ENCODE measurements at places on chromosomes 11 and 22.
A peak's percentile ranks its signal among the peaks of the same experiment; 100 is the strongest.

DNA sequence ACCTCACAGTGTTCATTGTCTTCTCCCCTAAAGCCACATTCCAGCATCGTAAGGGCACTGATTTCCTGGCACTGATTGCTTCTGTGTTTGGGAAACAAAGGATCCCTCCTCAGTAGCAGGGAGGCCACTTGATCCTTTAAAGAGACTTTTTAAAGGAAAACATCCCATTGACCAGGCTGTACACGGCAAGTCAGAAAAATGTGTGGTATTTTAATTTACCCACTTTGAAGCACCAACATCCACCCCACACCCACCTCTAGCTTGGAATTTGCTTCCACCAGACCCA is 364.9 kb downstream of the SHANK2 start:
- no peak for DNase-seq

- no peak for DNase-seq
Observed at GRCh38 chr22:36822581-36822980, 5.7 kb upstream of the PVALB start.

DNA sequence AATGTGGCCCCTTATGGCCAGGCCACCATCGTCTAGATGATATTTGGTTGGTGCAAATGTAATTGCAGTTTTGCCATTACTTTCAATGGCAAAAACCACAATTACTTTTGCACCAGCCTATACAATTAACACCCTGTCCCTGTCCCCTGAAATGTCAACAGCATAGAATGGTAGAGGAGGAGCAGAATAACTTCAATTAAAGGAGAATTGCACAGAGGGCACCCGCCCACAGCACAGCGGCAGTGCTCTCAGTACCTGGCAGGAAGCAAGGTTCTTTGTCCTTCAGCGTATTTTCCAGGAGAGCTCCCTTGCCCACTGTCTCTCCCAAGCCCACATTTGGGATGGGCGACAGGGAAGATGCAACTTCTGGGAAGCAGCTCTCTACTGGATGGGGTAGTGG is 115.3 kb downstream of the TRIM29 start:
- DNase-seq: no peak

DNA sequence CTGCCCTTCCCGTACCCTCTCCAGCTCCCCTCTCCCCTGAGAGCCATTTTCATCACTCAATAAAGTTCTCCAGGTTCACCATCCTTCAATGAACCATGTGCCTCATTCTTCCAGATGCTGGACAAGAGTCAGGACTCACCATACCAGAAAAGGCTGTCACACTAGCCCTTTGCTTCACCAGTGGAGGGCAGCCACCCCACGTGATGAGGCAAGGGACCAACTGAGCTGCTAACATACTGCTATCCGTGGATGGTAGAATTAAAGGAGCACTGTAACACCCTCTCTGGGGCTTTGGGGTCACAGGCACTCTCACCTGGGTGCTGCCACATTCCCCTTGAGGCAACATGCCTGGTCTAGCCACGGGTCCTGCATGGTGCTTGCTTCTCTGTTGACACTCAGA is 13.1 kb upstream of the OR5I1 start:
- DNase-seq: no peak

DNA sequence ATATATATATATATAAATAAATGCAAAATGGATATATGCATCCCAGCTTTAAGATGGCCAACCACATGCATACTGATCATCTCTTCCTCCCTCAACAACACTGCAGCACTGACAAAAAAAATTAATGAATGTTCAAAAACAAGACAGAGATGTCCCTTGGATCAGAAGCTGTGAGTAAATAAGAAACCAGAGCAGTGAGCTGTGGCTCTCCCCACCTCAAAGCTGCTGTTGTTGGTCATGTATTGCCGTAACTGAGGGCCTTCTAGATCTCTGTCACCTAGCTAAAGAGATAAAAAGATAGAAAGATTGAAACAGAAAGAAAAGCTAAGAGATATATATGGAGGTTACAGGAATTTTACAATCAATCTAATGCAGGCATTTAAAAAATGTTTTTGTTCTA is 15.5 kb upstream of the TMEM135 start:
- no peak for DNase-seq

DNA sequence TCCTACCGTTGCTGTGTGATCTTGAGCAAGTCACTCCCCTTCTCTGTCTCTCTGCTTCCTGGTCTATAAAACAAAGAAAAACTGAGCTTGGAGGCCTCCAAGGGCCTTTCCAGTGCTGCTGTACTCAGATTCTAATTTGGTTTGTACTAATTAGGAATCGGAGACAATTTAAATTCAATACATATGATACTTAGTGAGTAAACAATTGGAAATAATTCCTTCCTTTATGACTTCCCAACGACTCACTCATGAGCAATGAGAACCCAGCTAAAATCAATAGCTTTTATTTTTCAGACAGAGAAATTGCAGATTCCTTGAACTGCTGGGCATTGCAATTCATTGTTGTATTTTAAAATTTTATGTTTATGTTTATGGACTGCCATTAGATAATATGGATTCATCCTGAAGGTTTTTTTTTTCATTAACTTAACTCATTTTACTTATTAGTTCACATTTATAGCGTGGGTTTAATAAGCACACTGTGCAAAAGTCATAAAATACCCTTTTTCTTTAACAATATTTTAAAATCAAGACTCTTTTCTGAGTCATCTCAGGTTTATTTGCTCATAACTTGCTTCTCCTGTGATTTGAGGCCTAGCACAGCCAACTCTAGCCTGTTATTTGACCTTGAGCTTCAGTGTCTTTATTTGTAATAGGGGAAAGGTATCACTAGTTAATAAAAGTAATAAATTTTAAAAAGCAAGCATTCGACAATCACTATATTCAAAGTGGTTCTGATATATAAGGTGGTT is 95.8 kb downstream of the TP53I11 start:
- no peak for DNase-seq

GRCh38 chr22:48100685-48101417 is 1338.4 kb downstream of the TBC1D22A start:
- no peak for DNase-seq

DNA sequence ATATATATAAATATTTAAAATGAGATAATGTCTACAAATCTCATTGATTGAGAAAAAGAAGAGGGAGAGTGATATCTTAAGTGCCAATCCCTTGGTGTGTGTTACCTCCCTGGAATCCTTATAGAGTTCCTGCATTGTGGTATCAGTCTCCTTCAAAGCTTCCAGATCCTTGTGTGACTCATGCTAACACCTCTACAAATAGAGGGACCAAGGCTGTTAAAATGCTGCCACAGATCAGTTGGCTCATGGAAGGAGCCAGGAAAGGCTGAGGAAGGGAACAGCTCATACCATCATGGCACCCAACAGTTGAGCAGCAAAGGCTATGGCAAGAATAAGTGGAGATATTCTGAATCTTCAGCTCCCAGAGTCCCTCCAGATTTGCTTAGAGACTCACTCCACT is 163.6 kb upstream of the ISX start:
- no peak for DNase-seq

- DNase-seq: no peak
Observed at GRCh38 chr11:83922318-83922717, 636.2 kb upstream of the CCDC90B start.

- DNase-seq: no peak
Observed at GRCh38 chr11:70251659-70252321, 18.7 kb upstream of the PPFIA1 start.

DNA sequence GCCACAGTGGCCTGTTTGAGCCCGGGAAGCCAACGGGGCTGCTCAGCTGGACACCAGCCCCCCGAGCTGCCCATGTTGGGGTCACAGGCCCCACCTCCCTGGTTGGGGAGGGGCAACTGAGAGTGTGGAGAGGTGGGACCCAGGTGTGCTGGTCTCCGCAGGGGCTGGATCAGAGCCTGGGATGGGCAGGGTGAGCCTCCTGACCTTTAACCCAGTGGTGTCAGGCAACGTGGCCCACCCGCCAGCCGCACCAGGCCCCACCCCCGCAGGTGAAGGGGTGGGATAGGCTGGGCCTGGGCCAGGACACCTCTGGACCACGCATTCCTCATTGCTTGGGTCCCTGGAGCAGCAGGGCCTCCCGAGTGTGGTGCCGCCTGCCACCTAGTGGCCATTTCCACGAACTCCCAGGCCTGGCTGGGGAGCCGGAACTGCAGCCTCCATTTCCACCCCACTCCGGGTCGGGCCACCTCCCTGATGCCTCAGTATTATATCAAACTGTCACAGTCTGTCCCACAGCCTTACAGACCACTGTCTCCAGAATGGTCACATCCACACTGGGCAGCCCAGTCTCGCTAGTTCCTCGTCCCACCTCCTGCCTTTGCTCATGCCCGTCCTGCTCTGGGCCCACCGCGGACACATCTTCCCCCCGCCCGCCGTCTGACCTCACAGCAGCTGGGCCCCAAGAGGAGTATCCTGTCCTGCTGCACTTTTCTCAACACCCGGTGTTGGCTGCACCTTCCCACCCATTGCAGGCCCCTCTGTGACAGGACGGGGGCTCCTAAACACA is 13.3 kb upstream of the PPP6R3 start:
- DNase-seq: peak; percentile 24

GRCh38 chr11:9535189-9535781 is 38.2 kb upstream of the WEE1 start:
- DNase-seq: peak; percentile 1

DNA sequence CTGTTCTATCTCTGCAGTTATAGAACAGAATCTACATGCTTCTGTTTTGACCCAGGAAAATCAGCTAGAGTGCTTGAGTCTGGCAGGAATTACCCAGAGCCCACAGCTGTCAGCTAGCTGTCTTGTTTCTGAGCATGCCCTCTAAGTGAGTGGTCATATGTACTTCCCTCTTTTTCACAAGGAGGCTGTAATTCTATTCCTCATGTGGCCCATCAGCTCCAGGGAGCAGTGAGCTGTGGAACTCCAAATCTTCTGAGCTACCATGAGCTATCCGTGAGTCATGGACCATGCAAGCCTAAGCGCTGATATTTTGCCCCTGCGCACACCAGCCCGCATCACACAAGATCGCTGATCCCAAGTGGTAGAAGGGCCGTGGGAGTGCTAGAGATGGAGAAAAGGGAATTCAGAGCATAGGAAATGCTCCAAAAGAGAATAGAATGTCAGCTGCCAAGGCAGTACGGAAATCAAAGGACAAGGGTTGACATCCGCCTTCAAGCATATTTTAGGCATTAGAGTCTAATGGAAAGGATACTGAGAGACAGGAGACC is 5.4 kb downstream of the FJX1 start:
- no peak for DNase-seq

- DNase-seq: peak; percentile 24
Observed at GRCh38 chr11:133082841-133083488, 449.3 kb downstream of the OPCML start.

DNA sequence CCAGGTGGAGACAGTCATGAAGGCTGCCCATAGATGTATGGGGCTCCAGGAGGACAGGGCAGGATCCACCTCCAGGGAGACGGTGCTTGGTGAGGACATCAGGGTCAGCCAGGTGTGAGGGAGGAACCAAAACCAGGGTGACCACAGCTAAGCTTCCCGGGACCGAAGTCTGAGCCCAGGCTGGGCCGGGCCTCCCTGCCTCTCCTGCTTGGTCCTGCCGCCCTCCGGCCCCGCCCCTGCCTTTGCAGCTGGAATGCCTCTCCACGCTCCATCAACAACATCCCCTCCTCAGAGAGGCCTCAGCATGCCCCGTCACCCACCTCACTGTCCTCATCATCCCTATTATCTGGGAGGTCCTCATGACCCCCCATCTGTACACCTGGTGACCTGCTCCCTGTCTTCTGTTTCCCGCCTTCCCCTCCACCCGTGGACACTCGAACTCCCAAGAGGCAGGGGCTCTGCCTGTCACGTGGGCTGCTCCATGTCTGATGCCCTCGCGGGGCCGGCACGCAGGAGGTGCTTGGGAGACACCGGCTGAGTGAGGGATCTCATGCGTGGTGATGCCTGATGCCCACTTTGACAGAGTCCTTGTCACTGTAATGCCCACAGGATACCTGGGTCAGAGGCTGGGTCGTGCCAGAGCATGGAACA is 59.4 kb downstream of the RTL6 start:
- DNase-seq: no peak

DNA sequence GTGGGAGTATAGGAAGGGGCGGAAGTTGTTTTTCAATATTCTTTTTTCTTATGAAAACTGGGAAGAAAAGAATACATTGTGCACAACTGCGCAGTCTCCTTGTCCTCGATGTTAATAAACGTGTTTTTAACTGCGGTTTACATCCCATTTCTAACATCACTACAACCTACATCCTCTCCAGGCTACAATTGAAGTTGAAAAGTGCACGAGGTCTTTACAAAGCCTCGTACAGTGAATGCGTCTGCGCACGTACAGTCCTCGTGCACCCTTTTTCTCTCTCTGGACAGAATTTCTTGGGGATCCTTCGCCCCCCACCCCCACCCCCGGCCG is 102.4 kb downstream of the WT1 start:
- DNase-seq: no peak

DNA sequence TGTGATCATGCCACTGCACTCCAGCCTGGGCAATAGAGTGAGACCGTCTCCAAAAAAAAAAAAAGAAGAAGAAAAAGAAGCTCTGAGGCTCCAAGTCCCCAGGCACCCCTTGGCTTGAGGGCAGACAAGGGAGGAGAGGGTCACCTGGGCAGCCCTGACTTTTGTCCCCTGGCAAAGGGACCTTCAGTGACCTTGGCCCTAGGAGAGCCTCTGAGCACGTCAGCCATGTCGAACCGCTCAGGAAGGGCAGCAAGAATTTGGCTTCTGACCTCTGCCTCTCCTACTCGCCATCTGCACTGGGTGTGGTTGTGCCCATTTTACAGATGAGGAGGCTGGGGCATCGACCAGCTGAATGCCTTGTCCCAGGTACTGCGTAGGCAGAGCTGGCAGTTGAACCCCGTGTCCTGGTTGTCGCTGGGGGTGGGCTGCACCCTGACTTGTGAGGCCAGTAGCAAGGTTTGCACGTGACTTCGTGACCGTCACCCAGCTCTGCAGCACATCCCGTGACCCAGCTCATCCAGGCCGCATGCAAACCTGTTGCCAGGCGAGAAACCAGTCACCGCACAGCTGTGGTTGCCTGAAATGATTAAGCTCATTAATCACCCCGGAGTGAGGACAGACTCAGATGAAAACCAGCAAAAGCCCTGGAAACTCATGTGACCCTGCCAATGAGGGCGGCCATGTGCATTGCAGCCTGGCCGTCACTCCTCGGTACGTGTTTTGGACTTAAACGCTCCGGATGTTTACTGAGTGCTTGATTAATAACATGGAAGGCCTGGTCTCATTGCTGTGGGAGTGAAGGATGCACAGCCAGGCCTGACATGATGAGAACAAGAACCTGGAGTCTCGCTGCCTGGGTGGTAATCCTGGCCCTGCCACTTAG is 47.7 kb upstream of the PPP6R3 start:
- no peak for DNase-seq

GRCh38 chr11:6387811-6388599 is 2.3 kb upstream of the SMPD1 start:
- DNase-seq: no peak

DNA sequence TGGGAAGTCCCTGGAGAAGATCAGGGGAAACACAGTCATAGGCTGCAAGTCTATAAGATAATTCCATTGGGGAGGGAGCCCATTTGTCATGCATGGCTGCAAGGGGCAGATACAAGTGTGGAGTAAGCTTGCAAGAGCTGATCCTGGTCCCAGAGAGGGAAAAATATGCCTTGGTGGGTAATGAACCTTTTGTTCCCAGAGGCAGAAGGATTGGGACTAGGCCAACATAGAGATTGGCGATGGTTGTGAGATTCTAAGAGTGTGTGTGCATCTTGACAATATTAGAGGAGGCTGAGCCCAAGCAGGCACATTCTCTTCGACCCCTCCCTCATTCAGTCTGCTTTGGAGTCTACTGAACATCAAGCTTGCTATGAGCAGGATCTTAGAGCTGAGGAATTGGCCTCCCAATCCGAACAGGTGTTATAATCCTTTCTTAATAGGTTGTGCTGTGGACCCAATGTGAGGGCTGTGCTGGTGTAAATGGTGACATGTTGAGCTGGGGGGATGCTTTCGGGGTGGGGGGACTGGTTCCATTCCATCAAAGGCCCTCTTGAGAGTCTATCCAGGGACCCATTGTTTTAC is 18.4 kb downstream of the MIAT start:
- DNase-seq: no peak

Measured in NCI-H1048 (cell line).